ENCODE measurements at places on chromosomes 3 and 15.

DNA sequence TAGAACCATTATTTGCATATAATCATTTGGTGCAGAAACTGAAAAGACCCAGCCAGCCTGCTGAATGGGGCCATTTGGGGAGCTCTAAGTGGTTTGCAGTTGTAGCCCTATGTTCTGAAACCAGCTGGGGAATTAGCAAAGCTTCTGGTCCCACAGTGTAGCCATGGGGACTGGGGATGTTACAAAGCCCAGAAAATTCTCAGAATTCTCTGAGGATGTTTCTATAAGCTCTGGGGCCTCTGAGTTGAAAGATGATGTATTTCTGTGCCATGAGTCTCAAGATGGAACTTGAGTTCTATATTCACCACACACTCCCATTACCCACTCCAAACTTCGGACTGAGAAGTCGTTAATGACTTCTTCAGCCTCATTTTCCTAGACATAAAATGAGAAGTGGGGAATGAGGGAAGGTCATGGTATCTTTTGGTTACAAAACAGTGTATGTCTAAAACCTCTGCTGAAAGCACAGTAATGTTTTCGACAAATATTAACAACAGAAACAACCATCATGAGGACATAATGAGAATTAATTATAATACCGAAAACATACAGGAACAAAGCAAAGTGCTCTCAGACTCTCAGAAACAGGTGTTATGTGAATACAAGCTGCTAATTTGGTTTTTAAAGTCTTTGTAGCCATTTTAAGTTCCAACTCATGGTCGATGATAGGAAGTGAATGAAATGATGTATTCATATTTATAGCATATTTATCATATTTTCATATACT, 89.4 kb downstream of the RFTN1 start:
- DNase-seq, result no peak

- no peak for DNase-seq
Measured at GRCh38 chr3:108430540-108430939, 79.9 kb downstream of the MYH15 start.

DNA sequence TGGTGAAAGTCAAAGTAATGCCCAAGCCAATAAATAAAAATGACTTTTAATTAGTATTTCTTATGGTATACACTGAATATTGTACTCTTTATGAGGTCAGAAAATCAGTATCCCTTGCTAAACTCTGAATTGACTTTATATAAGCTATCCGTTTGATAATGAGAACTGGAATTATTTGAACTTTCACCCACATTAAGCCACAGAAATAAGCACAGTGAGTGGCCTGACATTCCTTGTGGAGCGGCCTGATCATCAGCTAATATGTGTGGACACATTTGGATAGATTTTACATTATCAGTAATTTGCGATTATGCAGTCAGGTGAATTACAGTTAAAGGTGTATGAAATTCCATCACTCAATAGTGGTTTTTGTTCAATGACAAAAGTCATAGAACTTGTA, 136.0 kb upstream of the CBLB start:
- no peak for DNase-seq

- no peak for DNase-seq
Measured at GRCh38 chr15:75844629-75845335, 1.5 kb downstream of the UBE2Q2 start.

GRCh38 chr3:11643201-11643603, 513 bp downstream of the VGLL4 start:
- peak; percentile 37 for DNase-seq

GRCh38 chr3:196047391-196048030, 34.4 kb downstream of the TFRC start:
- no peak for DNase-seq

DNA sequence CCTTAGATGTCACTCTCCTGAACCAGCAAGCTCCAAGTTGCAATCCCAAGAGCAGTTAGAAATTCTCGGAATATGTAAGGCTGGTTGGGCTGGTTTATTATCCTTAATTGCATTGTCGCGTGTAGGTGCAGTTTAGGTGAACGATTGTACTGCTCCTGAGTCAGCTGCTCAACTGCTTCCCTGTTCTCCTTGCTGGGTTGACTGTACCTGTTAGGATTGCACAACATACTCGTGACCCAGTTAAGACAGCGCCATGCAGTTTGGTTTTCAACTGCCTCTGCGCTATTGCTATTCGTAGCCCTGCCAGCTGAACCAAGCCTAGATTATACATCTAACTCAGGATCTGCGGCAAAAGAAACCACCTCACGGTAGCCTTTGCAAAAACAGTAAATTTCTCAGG, 41.0 kb downstream of the BCL2L10 start:
- no peak for DNase-seq

GRCh38 chr3:183635107-183635430, 354 bp upstream of the KLHL24 start:
- no peak for DNase-seq

DNA sequence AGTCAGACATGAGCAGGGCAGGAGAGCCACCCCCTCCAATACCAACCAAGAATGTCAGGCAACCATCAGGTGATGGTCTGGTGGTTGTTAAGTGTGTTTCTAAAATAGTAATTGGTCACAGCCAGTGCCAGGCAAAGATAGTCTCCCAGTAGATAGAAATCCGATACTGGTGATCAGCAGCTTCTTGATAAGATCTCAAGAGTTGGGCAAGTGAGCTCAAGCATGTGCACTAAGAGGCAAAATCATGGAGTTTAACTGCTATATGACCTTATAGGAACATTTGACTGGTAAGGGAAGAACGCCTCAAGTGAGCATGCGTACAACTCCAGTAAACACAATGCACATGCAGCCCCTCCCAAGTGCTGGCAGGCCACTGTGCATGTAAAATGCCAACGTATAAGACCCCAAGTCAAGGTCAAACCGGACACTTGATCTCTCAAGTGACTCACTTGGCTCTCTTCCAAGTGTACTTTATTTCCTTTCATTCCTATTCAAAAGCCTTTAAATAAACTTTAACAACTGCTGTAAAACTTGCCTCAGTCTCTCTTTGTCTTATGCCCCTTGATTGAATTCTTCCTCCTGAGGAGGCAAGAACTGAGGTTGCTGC, 36.0 kb upstream of the CBLB start:
- DNase-seq, result no peak

- peak; percentile 38 for DNase-seq
Measured at GRCh38 chr3:39101022-39101689, 6.3 kb downstream of the GORASP1 start.

DNA sequence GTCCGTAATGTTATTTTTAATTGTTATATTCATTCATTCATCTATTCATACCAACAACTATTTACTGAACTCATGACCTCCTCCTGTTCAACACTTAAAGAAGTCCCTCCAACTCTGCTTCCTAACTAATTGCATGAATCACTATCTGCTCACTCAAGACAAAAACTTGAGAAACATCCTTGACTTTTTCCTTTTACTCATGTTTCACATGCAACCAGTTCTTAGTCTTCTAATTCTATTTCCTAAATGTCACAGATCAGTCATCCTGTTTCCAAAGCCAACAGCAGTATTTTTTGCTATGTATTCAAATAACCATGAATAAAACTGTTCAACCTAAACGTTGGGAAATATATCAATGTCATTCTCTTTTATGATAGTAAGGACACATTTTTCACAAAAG, 124.6 kb upstream of the GBE1 start:
- peak; percentile 13 for DNase-seq

GRCh38 chr3:126473292-126474168, 2.2 kb downstream of the ZXDC start:
- DNase-seq, result no peak

DNA sequence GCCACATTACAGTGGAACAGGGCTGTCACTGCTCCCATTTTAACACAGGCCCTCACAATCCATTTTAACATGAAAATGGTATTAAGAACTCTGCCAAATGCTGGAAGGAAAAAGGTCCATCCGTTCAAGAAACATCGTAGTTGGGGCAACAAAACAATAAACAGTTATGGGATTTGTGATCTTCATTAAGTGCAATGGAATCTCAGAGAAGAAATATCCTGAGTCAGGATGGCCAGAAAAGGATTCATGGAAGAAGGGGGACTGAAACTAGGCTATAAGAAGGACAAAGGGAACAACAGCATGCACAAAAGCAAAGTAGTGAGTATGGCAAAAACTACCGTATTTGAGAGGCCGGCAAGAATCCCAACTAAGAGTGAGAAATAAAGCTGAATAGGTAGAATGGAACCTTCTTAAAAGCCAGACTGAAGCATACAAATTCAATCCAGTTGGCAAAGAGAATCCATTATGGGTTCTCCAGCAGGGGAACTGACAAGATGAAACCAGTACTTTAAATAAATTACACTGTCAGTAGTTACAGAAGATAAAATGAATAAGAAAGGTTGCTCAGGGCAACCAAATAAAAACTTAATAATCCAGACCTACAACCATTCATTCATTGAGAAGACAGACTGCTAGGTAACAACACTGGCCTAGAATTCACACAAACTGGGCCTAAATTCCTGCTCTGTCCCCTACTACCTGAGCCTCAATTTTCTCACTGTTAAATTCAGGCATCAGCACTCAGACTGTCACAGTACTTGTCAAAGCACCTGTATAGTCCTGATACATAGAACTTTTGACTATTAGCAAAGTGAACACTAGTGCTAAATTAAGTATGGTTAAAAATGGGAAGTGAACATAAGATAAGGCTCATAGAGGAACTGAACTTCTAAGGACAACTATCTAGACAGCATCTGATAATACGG, 6.3 kb downstream of the TBL1XR1 start:
- DNase-seq, result no peak

GRCh38 chr3:50359760-50360110, 414 bp upstream of the TMEM115 start:
- DNase-seq, result no peak

DNA sequence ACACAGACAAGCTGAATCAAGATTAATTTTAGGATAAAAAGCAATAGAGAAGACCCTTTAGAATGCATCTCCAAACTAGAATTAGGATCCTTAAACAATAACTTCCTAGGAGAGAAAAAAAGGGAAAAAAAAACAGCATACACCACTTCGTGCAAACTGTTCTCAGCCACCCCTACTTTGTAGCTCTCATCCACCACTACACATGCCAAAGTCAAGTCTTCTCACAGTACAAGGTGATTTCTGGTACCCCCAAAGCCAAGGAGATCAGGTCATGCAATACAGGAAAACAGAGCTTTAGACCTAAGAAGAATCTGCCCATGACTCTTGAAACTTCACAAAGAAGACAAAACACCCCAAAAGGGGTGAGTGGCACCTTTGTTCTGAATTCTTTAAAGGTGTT, 166.9 kb downstream of the SUCNR1 start:
- DNase-seq, result no peak

All from fibroblast of skin of scalp (primary cell).